ENCODE measurements at places on chromosomes 1 and 21.

DNA sequence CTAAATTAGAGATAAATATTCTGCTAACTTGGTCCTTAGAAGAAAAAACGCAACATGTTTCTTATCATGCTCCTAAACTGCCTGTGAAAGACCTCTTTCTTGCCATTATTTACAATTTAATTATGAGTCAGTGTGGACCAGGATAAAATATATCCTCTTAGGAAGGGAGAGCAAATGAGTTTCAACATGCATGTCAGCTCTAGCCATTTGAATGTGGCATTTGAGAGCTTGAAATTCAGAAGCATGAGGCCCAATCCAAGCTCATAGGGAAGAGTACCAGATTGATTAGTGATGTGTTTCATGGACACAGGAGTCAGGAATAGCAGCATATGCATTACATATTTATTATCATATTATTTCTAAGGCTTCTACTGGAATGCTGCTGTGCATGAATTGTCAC lies 39.3 kb downstream of the TBX15 start:
- no peak for DNase-seq

GRCh38 chr1:207862241-207862787 lies 48.6 kb downstream of the CD34 start:
- DNase-seq = no peak

GRCh38 chr1:61910035-61910434 lies 167.8 kb downstream of the PATJ start:
- DNase-seq = no peak

DNA sequence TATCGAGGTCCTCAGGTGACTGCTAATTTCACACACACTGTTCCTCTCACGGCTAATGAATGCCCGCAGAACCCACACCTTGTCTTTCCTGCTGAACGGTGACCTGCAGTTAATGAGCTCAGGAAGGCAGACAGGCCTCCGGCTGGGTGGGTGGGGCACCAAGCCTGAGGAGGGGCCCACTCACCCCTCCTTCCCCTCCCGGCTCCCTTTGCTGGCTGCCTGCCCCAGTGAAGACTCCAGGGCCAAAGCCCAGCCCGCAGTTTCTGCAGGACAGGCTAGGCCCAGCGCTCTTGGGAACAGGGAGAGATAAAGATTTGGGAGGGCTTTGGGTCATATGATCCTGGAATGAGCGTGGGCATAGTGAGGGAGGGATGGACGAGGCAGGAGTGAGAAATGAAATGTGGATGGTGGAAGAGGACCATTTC lies 26.4 kb downstream of the FOXO6 start:
- DNase-seq = no peak

GRCh38 chr1:185363205-185363604 lies 46.2 kb upstream of the IVNS1ABP start:
- no peak for DNase-seq

- DNase-seq = no peak
Observed at GRCh38 chr1:84208935-84209334, 64.9 kb downstream of the PRKACB start.

GRCh38 chr1:110601332-110601731 lies 4.8 kb downstream of the KCNA2 start:
- DNase-seq = no peak

DNA sequence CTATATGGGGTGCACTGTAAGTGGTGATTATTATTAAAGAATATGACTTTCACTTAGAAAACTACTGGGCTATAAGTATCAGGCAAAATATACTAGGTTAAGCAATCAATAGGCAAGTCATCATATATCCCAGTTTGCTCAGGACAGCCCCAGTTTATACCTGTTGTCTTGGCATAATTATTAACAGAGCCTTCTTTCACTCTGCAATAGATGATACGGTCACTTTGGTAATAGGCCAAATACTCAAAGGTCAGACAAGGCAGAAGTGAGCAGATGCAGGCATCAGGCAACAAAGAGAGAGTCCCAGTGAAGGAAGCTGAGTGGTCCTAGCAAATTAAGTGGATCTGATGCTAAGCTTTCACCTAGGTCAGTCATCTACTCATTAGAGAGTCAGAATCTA lies 599.9 kb downstream of the LMO4 start:
- no peak for DNase-seq

DNA sequence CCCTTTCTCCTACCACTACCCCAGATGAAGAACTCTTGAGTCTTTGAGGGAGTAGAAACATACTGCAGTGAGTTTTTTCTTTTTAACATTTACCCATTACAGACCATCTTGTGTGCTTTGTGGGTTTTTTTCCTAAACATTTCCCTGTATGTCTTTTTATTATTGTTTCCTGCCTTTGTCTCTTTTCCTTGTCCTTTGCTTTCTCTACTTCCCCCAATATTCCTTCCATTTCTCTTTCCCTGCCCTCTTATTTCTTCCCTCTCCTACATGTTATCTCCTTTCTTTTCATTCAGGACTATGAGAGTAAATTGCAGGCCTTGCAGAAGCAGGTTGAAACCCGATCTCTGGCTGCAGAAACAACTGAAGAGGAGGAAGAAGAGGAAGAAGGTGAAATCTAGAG lies 79.1 kb upstream of the PGD start:
- no peak for DNase-seq

GRCh38 chr1:111099289-111099688 lies 40.6 kb downstream of the DRAM2 start:
- DNase-seq = no peak

DNA sequence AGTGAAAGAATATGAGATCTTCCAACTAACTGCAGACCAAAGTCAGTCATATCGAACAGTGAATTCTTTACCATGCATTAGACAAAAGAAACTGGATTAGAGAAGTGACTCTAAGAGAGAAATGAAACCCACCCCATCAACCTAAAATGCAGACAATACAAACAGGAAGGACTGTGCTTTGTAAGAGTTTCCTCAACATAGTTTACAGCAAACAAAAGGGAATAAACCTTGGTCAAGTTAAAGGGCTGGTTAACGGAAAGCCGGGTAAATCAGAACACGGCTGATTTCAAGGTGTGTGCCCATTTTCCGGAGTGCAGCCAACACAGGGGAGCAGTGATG lies 39.2 kb downstream of the SIPA1L2 start:
- DNase-seq = no peak

DNA sequence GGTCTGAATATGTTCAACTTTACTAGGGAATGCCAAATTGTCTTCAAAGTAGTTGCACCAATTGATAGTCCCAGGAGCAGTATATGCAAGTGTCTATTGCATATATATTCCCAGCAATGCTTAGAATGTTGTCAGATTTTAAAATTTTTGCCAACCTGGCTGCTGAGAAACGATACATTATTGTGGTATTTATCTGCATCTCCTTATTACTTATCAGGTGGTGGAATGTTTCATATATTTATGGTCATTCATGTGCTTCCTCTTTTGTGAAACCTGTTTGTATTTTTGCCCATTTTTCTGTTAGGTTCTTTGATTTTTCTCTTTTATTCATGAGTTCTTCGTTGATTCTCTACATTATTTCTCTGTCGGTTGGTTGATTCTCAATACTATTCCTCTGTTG lies 39.5 kb downstream of the COLGALT2 start:
- DNase-seq = no peak

GRCh38 chr1:39689635-39690034 lies 1.6 kb downstream of the HPCAL4 start:
- no peak for DNase-seq

- no peak for DNase-seq
Observed at GRCh38 chr1:55559842-55560241, 344.7 kb upstream of the USP24 start.

- peak; percentile 19 for DNase-seq
Observed at GRCh38 chr1:7614576-7615074, 156.5 kb upstream of the VAMP3 start.

GRCh38 chr1:21707086-21707840 lies 38.1 kb upstream of the RAP1GAP start:
- no peak for DNase-seq

- DNase-seq = no peak
Observed at GRCh38 chr1:170219163-170219562, 73.4 kb downstream of the NTMT2 start.
